ENCODE measurements at places on chromosomes 3 and 15. TPM values are rescaled to one million over a fixed set of nuclear protein-coding genes. Genes with fewer than 3 reads are reported as not detected.

The MST1 gene
- total RNA-seq = 2.8 TPM

The TGM5 gene
- total RNA-seq = not detected

The PPP4R2 gene
- 61.9 TPM for total RNA-seq

The DISP2 gene
- total RNA-seq = 0.07 TPM

The NDN gene
- 25.0 TPM for total RNA-seq

The MEIS2 gene
- total RNA-seq = 53.1 TPM

GRCh38 chr3:174891524-174892203 lies 32.5 kb downstream of the NAALADL2 start:
- DNase-seq = no peak

- no peak for DNase-seq
These were observed 290.8 kb downstream of the NEK10 start for GRCh38 chr3:27078246-27078913.

GRCh38 chr15:64856429-64857145 lies 14.9 kb downstream of the PLEKHO2 start:
- DNase-seq = no peak

- no peak for DNase-seq
These were observed 65.3 kb downstream of the LRTM1 start for GRCh38 chr3:54862526-54862925.

DNA sequence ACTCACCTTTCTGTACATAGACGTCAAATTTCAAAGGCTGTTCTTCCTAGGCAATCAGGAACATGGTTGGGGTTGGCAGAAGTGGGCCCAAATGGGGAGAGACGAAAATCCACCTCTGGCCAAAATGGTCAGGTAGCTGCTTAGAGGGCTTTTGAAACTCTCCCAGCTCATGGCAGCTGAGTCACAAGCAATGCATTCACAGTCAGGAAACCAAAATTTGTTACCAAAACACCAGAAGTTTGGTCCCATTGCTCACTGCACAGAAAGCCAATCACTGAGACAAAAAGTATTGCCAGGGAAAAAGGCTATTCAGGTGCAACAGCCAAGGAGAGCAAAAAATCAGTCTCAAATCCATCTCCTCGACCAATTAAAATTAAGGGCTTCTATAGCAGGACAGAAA lies 539.6 kb upstream of the CCDC54 start:
- no peak for DNase-seq

DNA sequence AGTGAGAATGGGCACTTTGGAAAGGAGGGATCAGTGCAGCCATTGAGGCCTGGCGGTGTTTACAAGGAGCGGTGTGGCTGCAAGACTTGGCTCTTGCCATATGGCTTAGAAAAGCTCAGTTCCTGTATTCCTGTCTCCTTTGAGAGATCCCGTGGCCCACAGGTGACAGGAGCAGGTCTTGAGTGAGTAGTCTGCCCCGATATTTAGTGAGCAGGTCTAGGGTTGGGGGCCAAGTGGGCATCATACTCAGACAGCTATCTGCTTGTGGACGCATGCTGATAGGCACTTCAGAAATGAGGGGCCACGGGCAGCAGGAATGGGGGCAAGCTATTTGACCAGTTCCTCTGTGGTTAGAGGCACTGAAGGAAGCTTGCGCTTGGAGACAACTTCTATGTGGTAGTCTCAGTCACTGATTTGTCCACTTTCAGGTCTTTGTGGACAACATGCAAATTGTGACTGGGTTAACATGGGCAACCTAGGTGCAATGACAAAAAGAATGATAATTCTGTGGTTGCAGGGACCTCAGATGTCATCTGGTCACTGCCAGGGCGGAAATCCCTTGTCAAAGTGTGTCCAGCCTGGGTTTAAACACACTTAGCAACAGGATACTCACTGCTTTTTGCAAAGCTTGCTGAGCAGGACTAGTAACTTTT lies 1.1 kb downstream of the TMED3 start:
- no peak for DNase-seq

DNA sequence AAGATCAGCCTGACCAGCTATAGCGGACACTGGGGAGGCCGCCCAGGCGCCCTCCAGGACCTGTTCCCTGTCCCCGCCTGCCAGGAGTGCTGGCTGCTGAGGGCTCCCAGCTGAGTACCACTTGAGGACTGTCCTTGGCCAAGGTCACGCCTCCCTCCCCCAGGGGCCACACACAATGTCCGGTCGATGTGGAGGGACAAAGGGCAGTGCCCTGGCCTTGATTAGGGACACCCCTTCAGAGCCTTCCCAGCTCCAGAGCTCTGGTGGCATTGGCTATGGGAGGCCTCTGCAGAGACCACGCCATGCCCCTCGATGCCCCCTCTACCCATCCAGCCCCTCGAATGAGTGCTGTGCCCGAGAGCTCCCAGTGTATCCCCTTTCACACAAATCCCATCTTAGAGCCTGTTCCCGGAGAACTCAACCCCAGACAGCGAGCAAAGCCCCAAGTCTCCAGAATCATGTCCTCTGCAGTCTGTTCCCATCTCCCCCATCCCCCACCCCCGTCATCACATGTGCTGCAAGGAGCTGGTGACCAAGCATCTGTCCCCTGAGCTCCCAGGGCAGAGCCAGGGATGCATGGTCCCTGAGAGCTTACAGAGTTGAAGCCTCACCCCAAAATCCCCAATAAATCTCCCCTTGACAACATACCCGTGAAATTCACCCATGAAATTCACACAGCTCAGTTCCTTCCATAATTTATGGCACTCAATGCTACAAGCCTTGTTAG lies 158.9 kb downstream of the NUP210 start:
- no peak for DNase-seq

DNA sequence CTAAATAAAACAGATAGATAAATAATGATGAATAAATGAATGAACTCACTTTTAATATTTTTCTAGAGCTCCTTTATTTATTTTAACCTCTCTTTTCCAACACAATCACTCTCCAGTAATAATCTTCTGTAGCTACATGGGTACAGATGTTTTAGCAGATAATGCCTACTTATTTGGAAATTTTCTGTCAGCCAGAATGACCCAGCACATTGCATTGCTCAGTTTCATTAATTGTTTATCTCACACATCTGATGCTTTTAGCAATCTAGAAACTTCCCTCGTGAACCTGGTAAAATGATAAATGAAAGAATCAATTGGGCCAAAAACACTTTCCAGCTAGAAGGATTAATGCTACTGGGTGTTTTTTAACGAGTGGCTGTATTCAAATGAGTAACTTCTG lies 14.9 kb upstream of the MYH15 start:
- DNase-seq = no peak

- DNase-seq = no peak
These were observed 140.3 kb downstream of the TJP1 start for GRCh38 chr15:29681946-29682345.

DNA sequence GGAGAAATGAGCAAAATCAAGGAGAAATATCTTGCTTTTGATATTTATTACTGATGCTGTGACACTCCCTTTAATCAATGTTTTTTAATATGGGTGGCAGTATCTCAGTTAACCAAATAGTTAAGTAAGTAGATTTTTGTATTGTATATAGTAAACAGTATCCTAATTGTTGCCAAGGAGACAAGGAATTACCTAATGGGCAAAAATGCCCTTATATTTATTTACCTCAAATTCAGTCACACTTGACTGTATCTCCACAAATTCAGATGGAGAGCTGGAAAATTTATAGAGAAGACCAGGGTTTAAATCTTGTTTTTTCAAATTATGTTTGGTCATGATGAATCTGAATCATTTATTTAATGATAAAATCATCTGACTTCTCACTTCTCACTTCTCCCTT lies 3.6 kb upstream of the CHD2 start:
- no peak for DNase-seq

- DNase-seq = no peak
These were observed 45.2 kb upstream of the DPPA4 start for GRCh38 chr3:109382588-109382987.

DNA sequence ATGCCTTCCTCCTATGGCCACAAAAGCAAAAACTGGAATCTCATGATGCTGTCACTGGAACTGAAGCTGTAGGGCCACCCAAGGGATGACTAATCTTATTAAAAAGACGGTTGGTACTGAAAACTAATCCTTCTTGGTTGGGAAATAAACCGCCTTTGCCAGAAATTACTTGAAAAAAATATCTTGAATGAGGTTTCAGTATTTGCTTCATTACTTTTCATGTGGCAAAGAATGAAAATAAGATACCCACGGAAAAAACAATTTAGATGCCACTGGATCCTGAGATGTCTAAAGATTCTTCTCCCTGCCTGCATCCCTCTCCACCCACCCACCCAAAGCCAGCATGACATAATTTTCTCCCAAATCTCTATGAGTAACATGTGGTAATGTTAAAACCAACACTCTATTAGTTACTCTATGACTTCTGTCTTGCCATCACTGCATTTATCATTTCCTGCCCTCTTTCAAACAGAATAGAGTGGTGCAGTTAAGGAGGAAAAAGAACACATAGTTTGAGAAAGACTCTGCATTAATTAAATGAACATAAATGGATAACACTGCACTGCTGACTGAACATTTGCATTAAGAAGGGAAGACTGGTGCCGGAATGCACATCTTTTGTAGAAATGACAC lies 111.8 kb upstream of the DPH6 start:
- DNase-seq = no peak

- no peak for DNase-seq
These were observed 50.4 kb upstream of the CASR start for GRCh38 chr3:122132949-122133540.

GRCh38 chr3:51773529-51774056 lies 5.4 kb downstream of the IQCF6 start:
- DNase-seq = no peak

- DNase-seq = no peak
These were observed 96.0 kb upstream of the ZNF385D start for GRCh38 chr3:21847005-21847404.

- no peak for DNase-seq
These were observed 200.1 kb downstream of the TLE3 start for GRCh38 chr15:69897471-69898237.
